NAMALWA (cell line): ENCODE measurements at places on chromosomes 6 and 20.
A peak's percentile ranks its signal among the peaks of the same experiment; 100 is the strongest.

- DNase-seq, result peak; percentile 83
Observed at GRCh38 chr6:46220352-46221221, 49.8 kb upstream of the ENPP5 start.

- no peak for DNase-seq
Observed at GRCh38 chr20:1034415-1034789, 32.3 kb upstream of the RSPO4 start.

- DNase-seq, result peak; percentile 5
Observed at GRCh38 chr6:5778317-5778857, 228.3 kb downstream of the NRN1 start.

DNA sequence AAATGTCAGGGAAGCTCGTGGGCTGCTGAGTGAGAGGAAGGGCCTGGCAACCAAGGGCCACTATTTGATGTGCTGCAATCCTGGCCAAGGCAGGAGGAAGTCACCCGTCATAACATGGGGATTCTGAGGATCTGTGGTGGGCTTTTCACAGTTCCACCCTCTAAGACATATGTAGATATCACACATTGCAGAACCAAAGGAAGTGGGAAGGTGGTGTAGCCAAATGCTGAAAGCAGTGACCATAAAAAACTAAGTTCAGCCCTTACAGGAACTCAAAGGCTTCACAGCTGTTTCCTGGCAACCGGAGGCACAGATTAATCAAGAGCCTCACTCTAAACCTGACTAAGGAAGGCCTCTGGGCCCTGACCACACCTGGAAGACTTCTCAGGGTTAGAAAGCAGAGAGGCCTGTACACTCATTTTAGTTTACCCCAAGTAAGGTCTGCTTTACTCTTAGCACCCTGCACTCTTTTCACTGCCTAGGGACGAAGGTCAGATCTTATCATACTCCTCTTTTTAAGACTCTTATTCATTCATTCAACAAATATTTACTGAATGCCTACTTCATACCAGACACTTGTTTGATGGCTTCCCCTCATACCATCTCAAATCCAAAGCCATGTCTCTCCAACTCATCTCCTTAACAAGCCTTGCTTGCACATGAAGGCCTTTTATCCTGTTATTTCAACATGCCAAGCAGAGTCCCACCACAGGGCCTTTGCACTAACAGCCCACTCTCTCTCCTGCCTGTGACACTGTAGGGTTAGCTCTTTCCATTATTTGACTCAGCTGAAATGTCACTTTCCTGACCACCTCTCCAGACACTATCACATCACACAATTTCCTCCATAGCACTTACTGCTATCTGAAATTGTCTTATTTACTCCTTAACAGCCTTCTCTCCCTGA lies 2.6 kb downstream of the UBE2V1 start:
- DNase-seq, result peak; percentile 69

DNA sequence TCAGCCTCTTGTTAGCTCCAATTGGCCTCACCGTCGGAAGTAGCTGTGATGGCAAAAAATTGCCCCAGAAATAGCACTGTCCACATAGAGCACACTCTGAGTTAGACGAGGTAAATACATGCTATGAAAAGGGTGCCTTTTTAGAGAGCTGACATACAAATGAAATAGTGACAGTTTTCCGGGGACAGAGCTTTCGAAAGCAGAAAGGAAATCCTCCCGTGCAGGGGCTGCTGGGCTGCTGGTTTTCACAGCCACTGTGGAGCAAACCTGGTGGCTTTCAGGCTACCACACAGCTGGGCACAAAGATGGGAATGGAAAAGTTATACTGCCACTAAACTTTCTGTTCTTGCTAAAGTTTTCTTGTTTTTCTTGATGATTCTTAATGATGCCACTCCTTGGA lies 8.3 kb downstream of the SLPI start:
- DNase-seq, result no peak

GRCh38 chr20:59591061-59591460 lies 13.3 kb upstream of the PHACTR3 start:
- no peak for DNase-seq

- no peak for DNase-seq
Observed at GRCh38 chr6:152572338-152573088, 64.6 kb downstream of the SYNE1 start.

GRCh38 chr6:40819182-40819834 lies 219.7 kb downstream of the UNC5CL start:
- no peak for DNase-seq

- DNase-seq, result no peak
Observed at GRCh38 chr20:54626126-54626525, 150.7 kb downstream of the DOK5 start.

DNA sequence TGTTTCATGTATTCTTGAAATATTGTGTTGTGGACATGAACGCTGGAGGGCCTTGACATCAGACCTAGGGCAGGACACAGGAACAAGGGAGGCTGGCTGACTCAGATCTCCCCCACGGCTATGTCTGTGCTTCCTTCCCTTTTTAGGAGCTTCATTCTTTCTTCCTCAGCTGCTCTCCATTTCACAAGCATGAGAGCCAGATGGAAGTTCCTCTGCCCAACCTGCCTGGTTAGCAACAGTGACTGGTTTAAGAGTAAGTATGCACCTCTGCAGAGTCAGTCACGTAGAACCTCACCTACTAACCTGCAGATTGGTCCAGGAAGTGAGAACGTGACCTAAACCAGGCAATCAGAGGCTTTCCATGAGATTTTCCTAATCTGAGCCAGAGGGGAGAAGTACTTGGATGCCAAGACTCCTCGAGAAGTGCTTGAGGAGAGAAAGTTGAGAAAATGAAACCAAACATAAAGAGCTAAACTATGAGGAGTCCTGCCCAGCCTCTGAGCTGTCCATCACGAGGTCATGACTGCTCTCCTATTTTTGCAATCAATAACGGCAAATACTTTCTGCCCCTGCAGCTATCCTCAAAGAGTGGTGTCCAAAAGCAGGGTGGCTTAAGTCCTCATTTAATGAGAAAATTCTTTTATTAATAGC lies 465.2 kb upstream of the CITED2 start:
- no peak for DNase-seq

DNA sequence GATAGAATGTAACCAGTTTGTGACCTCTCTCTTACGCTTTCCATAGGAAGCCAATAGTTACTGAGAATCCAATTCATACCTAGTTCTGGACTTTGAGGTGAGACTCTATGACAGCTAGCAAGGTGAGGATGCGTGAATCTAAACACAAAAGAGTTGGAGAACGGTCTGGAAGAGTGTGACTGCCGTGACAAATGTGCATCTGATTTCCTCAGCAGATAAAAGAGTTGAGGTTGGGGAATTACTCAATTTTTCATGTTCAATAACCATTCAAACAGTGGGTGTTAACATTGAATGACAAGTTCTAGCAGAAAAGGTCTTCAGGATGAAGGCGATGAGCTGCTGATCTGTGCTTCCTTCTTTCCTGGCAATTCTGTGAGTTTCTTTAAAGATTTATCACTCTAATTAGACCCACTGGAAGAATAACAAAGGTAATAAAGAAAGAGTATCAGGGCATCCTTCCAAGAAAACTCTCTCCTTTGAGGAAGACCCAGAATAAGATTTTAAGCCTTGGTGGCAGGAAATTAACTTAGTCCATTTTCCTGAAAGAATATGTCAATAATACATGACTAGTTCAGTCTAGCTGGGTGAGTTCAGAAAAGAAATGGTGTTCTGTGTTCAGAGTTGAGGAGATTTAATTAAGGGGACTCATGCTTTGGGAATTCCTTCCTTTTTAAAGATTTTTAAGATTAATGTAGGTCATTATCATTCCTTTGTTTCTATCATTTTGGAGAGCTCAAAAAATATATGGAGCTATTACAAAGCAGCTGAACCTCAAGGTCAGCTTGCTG lies 24.5 kb downstream of the KIF3B start:
- DNase-seq, result no peak

GRCh38 chr20:10357061-10357708 lies 76.8 kb downstream of the MKKS start:
- DNase-seq, result no peak

GRCh38 chr6:157867155-157867559 lies 44.1 kb downstream of the SNX9 start:
- DNase-seq, result no peak

GRCh38 chr6:63589952-63590411 lies 17.7 kb downstream of the LOC128125822 start:
- DNase-seq, result no peak

GRCh38 chr6:87637106-87637505 lies 47.2 kb downstream of the ORC3 start:
- no peak for DNase-seq

GRCh38 chr6:48194596-48195295 lies 83.7 kb upstream of the PTCHD4 start:
- no peak for DNase-seq

DNA sequence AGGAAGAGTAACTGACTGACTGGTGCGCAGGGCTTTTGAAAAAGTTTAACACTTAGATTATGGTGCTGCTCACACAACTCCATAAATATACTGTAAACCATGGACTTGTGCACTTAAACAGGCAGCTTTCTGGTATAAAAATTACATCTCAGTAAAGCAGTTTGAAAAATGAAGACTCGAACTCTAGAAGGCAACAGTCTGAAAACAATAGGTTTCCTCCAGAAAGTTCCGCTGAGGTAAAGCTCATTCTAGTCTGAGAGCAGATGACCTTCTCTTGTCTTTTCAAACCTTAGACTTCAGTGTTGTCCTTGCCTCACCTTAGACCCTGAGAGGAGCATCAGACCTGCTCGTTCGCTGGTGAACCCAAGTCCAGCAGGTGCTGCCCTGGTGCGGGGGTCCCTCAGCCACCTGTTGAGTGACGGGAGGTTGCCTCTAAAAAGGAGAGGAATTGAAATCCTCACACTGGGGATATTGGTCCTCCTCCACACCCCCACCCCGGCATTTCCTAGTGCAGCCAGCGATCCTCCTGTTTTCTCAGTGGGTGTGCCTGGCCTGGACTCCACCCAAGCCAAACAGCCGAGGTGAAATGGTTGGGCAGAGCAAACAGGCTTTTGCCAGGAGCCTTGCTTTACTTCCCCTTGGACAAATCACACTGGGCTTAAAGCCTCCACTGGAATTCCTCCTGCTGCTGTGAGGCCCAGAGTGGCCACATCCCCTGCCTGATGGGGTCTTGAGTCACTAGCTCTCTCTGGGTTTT lies 14.7 kb upstream of the PYGB start:
- no peak for DNase-seq

- DNase-seq, result no peak
Observed at GRCh38 chr6:138410048-138410735, 6.2 kb downstream of the HEBP2 start.

DNA sequence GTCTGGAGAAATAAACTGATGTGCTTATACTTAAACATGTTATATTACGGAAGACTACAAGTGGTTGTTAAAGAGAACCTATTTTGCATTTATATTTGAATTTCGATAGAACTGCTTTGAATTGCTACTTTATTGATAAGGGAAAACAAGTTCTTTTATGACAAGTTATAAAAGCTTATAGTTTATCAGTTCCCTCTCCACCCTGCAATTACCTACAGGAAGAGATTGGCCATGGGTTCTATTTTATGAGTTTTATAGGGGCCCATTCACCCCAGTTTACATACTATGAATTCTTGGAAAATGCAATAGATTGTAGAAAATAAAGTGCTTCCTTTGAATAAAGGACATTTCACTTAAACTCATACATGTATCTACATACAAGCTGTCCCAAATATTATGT lies 144.4 kb downstream of the AHI1 start:
- DNase-seq, result no peak

DNA sequence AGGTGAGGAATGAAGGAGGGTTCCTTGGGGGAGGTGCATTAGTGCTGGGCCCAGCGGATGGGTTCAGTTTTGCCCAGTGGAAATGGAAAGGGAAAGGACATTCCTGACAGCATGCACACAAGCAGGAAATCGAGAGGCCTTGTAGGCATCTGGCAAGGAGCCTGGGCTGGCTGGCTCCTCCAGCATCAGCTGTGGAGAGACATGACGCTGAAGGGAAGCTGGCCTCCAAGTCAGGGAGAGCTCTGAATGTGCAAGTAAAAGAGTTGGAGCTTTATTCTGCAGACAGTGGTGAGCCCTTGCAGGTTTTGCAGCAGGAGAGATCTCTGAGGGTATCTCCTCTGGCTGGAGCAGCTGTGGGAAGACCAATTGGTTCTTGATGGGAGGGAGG lies 154.3 kb downstream of the MRPL14 start:
- DNase-seq, result no peak

DNA sequence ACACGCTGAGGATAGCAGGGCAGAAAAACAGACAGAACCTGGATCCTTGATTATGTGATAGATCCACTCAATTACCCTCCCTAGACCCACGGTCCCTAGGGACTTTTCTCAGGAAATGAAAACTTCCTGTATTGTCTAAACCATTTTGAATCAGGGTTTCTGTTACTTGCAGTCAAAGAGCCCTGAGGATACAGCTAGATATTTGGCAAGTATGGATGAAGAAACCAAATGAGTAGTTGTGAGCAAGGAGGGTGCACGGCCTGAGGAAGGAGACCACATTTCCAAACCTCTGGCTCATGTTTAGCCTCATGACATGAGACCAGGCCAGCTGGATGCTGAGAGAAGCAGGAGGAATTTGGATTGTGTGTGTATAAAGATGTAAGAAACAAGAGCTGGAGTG lies 91.6 kb downstream of the MRPL14 start:
- no peak for DNase-seq

DNA sequence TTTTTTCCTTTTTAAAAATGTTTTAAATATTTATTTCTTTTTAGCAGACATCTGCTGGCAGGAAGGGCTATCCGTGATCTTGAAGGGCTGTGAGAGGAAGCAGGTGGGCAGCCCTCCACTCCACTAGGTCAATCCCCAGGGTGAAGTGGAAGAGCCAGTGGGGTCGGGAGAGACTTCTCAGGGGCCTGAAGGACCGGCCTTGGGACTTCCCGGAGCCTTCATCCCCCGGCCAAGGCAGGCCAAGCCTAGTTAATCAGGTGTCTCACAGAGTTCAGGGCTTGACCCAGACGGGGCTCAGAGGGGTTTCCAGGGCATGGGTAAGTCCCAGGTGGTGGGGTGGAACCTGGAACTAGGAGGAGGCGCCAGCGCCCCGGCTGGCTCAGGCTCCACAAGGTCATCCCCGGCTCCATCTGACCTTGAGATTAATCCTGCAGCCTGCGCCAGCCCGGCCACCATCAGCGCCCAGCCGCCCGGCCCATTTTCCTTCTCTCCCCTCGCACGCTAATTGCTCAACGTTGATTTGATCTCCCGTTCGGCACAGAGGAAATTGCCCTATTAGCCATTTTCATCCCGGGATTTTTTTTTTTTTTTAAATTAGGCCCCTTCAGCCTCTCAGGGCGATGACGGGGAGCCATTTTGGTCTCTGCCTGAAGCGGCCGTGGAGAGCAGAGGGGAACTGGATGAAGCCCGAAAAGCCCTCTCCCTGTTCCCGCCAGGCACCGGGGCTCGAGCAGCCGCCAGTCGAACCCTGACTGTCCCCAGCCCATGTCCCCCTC lies 44.4 kb downstream of the MDFI start:
- no peak for DNase-seq

DNA sequence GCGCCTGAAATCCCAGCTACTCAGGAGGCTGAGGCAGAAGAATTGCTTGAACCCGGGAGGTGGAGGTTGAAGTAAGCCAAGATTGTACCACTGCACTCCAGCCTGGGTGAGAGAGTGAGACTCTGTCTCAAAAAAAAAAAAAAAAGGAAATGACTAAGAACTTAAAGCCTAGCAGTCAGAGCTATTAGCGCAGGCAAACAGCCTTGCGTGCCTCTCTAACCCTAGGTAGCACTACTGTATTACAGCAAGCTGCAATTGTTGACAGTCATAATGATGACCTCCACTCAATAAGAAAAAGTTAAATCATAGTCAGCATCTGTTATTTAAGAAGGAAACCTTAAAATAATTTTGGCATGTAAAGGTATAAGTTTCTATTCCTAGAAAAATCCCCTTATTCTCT lies 14.4 kb downstream of the GSS start:
- DNase-seq, result no peak
